Neuronal stem cell (in vitro differentiated cells): ENCODE measurements at places on chromosomes 11 and 22.
A peak's percentile ranks its signal among the peaks of the same experiment; 100 is the strongest.

DNA sequence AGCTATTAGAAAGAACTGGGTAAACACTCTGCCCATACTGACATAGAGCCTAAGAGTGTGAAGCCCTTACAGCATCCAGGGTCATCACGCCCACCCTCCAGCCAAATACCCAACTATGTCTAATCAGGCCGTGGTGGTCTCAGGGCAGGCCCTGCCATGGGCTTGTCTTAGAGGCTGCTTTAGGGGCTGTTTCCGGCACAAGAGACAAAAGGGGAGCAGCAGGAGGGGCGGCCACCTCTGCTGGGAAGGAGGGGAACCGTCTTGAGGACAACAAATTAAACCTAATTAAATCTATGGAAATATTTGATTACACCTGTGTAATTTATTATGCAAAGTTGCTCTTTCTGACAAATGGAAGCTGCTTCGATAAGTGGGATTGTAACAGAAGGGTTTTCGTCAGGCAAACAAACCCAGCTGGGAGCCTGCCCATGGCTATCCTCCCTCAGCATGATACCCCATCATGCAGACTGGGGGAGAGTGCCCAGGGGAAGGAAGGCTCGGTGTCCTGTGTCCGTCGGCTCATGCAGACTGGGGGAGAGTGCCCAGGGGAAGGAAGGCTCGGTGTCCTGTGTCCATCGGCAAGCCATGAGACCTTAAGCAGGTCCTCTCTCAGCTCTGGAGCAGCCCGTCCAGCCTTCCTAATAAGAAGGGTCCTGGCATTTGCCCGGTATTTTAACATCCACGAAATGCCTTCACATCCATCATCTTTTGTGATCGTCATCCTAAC lies 163.6 kb upstream of the B3GAT1 start:
- DNase-seq: no peak

DNA sequence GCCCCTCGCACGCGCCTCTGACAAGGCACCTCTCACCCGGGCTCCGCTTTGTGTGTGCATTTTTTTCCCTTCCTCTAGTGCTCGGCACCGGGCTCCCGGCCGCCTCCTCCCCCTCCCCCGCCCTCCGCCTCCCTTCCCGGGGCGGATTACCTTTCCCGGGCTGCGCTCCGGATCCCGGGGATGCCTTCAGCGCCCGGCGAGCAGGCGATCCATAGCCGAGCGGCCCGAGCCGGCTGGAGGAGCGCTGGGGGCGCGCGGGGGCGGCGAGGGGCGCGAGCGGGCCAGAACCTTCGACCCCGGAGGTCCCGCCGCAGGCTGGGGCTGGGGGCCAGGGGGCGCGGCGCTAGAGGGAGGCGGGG lies 282 bp downstream of the MPPED2 start:
- DNase-seq: no peak

DNA sequence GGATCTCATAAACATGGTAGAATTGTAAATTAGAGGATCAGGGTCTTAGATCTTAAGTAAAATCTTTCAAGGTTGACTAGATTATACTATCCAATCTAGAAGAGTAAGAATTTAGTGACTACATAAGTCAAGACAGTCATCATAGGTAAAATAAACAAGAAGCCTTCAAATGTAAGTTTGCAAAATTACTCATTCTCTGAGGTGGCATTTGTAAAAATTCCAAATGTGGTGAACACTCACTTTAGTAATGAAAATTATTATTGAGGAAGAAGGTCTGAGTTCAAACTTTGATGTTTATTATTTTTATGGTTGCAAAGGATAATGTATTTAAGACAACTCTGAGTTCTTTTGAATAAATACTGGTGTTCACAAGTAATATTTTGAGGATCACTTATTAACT lies 4.6 kb downstream of the HYLS1 start:
- DNase-seq: no peak

DNA sequence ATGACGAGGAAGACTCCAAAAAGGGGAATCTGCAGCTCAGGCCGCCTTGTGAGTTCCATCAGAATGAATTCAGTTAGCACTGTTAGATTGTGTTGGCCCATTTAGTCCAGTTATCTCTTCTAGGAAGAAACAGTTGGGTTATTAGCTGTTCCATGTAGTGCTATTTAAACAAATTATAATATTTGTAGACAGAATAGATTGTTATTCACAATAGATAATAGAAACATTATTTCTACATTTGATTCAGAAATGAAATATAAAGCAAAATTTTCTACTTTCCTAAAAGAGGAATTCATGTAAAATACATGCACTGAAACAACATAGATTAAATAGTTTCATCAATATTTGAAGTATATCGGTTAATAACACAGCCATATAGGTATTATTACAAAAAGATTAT lies at the start of gene OR8K5:
Gene OR8K5 (minus strand): TSS at position 101 of the 400 bp plus-strand sequence. CDS start 0 bp downstream, at position 101.
- no peak for DNase-seq

GRCh38 chr11:93822359-93822758 lies 28.1 kb downstream of the VSTM5 start:
- DNase-seq: no peak

DNA sequence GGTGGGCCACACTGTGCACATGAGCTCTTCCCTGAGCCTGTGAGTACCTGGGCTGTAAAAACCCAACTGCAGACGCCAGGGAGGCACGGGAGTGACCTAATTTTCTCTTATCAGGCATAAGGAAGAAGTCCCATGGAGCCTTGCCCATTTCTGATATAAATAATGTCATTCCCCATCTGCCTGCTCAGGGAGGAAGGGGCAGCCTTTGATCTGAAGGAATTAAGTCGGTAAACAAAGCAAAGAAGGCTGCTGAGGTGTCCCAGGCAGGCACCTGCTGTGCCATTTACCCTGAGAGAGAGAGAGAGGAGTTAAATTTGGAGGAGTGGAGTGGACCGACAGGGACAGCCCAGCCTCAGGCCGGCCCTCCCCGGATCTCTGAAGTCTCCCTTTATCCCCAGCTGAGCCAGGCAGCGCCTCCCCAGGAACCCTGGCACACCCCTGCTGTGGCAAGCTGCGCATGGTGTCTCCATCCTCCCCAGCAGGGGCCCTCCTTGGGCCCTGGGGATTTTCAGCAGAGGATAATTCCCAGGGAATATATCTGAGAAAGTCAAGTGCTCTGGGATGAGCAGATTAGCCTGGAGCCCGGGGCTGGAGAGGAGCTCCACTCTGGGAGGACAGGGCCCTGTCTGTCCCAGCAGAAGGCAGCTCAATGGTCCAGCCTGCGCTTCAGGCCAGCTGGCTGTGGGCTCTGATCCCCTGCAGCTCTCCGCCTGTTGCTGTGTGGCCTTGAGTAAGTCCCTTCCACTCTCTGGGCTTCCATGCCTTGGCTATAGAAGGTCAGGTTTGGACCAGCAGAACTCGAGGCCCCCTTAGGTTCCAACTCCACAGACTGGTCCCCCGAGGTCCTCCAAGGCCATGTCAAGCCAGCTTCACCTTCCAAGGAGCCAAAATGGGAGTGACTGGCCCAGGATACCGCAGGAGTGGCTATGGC lies 17.5 kb upstream of the CABP7 start:
- no peak for DNase-seq

DNA sequence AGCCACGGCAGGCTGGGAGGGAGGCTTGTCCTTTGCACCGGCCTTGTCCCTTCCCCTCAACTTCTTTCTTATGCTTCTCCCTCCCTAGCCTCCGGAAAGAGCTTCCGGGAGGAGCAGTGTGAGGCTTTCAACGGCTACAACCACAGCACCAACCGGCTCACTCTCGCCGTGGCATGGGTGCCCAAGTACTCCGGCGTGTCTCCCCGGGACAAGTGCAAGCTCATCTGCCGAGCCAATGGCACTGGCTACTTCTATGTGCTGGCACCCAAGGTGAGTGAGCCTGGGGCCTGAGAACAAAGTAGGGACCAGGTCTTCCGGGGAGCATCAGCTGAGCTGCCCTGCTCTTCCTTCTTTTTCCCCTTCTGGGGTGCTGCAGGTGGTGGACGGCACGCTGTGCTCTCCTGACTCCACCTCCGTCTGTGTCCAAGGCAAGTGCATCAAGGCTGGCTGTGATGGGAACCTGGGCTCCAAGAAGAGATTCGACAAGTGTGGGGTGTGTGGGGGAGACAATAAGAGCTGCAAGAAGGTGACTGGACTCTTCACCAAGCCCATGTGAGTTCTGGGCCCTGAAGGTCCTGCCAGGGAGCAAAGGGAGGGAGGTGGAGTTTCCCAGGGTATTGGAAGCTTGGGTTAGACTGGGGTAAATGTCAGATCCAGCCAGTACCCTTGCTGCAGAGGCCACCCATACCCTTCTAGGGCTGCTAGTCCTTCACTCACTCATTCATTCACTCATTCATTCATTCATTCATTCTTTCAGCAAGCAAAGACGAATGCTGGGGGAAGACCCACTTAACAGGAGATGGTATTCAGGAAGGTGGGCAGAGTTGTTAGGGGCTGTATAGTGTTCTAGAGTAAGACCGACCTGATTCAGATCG lies 22.6 kb downstream of the ADAMTS15 start:
- DNase-seq: no peak

GRCh38 chr11:57299150-57299737 lies 25.5 kb downstream of the TNKS1BP1 start:
- DNase-seq: no peak

GRCh38 chr11:72766152-72766902 lies 14.1 kb upstream of the ARAP1 start:
- DNase-seq: no peak

DNA sequence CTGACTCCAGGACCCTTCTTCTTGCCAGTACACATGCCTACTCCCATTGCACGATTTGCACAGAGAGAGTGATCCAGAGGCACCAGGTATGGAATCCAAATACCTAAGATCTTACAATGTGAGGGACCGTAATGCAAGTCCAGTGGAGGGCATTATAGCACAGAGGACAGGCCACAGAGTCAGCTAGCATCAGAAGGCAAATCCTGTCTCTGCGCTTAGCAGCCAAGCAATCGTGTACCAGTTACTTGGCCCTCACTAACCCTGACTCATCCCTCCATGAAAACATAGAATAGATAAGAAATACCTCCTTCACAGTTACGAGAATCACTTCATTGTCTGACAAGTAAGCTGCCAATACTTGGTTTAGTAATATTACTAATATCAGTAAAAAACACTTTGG lies 69.7 kb upstream of the SLC6A5 start:
- DNase-seq: no peak

DNA sequence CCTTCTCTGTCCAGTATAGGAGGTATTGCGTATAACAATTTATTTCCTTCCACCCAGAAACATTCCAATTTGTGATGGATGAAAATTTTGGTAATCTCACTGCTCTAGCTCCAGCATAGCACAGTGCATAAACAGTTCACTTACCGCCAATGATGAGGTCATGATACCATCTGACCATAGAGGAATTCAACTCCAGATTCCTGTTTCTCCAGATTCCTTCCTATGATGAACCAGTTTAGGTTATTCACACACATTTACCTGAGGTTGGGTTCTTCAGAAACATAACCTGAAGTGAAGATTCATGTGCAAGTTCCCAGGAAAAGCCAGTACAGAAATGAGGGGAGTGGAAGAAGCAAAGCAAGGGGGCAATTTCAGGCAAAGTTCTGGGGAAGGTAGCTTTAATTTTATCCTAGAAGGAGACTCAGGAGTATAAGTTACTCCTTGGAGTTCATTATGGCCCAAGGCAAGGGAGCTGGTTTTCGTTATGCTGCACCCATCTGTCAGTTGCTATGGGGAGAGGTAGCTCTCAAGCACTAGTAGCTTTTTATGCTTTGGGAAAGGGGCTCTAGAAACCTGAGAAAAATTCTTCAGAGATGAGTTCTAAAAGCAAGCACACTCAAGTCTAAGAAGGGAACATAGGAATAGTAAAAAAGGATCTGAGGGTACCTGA lies 121.6 kb downstream of the CASP12 start:
- no peak for DNase-seq

- no peak for DNase-seq
Measured at GRCh38 chr11:18594999-18595749, 4.4 kb upstream of the MISFA start.

GRCh38 chr11:84292006-84292405 lies 1005.8 kb upstream of the CCDC90B start:
- DNase-seq: no peak

GRCh38 chr11:128658502-128658901 lies 35.4 kb upstream of the FLI1 start:
- DNase-seq: no peak

- DNase-seq: no peak
Measured at GRCh38 chr11:21007297-21007696, 337.9 kb downstream of the NELL1 start.

DNA sequence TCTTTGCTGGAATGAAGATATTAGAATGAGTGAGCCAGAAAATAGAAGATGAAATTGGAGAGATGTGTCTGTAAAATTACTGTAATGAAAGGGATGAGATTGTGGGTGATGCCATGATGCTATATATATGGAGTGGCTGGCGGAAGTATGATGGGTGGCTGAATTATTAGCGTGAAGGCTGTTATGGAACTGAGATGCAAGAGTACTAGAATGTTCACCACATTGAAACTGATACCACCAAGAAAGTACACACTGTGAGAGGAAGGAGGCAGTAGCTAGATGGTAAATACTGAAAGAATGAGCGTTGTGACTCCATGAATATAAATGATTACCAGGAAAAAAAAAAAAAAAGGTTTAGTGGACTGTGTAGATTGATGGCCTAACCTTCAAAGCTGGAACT lies 411.9 kb downstream of the CNTN5 start:
- no peak for DNase-seq

DNA sequence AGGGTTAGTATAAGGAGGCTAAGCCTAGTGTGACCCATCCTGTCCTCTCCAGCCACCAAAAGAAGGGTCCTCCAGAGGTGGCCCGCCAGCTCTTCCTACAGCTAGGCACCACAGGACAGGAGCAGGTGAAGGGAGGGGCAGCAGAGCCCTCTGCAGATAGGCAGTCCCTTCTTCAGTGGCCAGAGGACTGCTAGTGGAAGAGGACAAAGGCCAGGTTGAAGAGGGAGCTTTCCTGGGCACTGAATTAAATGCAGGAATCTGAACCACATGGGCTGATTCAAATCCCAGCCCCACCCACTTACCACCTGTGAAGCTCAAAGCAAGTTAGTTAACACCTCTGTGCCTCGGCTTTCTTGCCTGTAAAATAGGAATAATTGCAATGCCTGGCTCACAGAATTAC lies 409.5 kb downstream of the NXPE2 start:
- DNase-seq: no peak

DNA sequence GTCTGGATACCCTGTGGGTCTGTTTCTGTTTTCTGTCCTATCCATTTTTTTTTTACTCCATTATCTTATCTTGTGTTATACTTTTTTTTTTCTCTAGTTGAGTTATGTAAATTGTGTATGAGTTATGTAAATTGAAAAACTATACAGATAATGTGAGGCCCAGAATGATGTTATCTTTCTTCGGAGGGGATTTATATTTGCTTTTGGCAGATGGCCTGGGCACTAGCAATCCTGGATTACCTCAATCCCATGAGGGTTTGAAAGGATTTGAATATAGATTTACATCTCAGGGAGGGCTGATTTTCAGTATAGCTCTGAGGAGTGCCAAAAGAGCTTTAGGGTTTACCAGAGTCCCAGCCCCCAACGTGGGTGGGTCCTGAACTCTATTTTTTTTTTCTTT lies 71.0 kb downstream of the CSTPP1 start:
- DNase-seq: no peak

GRCh38 chr22:20803696-20804324 lies 29.9 kb downstream of the SERPIND1 start:
- DNase-seq: peak; percentile 20
